ENCODE measurements at places on chromosomes 6 and 20. TPM values are rescaled to one million over a fixed set of nuclear protein-coding genes. Genes with fewer than 3 reads are reported as not detected.

The HLA-DQA2 gene
- total RNA-seq, result not detected

The ULBP1 gene
- total RNA-seq, result 0.28 TPM

The SLC22A2 gene
- total RNA-seq, result 0.43 TPM

The ERVFRD-1 gene
- 2.2 TPM for total RNA-seq

The MYB gene
- 0.17 TPM for total RNA-seq

The LATS1 gene
- 26.2 TPM for total RNA-seq

The PHIP gene
- 38.0 TPM for total RNA-seq

The MAPK13 gene
- total RNA-seq, result 41.2 TPM

The ASIP gene
- total RNA-seq, result not detected

DNA sequence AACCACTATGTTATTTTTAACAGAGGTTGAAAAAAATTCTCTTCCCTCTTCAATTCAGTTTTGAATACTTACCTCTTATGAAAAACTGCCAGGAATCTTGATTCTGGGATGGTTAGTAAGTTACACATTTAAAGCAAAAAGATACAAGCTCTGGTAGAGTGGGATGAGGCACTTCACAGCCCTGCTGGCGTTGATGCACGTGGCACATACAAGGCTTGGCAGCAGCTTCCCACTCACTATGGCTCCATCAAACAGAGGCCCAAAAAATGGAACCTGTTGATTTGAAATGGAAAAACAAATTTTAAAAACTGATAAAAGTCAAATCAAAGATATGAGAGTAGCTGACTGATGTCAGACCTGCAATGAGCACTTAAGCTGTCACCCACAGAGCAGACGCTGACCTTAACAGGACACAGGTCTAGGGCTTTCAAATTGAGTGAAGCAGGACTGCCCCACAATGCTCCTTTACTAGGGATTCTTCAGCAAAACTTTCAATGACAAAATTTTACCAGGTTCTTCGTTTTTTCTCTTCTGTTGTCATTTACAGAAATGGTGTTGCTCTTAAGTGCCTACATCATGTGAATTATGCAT is 104.9 kb downstream of the INSM1 start:
- DNase-seq, result no peak
- H3K27ac ChIP-seq, result no peak overlapping the region
- no peaks in the 10 kb centered on the region for H3K36me3 ChIP-seq
- no peak overlapping the region for H3K4me3 ChIP-seq
- no peaks in the 10 kb centered on the region for H3K27me3 ChIP-seq

DNA sequence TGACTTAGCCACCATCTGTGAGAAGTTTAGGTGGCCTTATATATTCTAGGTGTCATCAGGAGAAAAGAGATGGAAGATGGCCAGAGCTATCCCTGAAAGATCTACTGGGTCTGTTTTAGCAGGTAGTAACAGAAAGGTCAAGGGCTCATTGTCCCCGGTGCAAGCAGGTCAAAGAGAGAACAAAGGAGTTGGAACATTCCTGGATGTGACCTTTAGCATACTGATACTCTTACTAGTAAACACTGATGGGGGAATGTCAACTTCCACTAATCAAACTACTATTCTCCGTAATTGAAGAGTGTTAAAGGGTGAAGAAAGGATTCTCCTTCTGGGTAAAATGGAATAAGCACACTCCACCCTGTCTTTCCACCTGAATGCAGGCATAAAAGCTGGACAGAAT is 4.0 kb upstream of the MCUR1 start:
- no peaks in the 10 kb centered on the region for H3K27me3 ChIP-seq
- no peak for DNase-seq
- H3K36me3 ChIP-seq, result no peaks in the 10 kb centered on the region

GRCh38 chr20:3164763-3165410 is 5.2 kb upstream of the FASTKD5 start:
- no peaks in the 10 kb centered on the region for H3K36me3 ChIP-seq
- H3K27ac ChIP-seq, result no peak overlapping the region

DNA sequence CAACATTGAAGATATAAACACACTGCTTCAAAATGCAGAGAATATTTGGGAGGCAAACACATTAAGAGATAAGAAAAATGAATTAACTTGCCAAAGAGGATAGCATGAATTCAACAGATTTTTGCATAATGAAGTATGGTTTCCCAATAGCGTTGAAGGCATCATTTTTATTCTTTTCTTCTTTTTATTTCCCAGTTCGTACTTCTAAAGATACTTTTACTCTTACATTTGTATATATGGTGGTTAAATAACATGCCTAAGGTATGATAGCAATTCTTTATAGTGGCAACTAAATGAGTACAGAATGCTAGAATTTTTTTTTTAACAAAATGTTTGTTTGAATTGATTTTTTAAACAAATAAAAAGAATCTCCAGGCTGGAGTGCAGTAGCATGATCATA is 473.4 kb upstream of the MARCKS start:
- H3K27me3 ChIP-seq, result no peaks in the 10 kb centered on the region
- no peak overlapping the region for H3K4me3 ChIP-seq
- H3K27ac ChIP-seq, result no peak overlapping the region
- no peaks in the 10 kb centered on the region for H3K4me1 ChIP-seq
- H3K36me3 ChIP-seq, result no peaks in the 10 kb centered on the region

DNA sequence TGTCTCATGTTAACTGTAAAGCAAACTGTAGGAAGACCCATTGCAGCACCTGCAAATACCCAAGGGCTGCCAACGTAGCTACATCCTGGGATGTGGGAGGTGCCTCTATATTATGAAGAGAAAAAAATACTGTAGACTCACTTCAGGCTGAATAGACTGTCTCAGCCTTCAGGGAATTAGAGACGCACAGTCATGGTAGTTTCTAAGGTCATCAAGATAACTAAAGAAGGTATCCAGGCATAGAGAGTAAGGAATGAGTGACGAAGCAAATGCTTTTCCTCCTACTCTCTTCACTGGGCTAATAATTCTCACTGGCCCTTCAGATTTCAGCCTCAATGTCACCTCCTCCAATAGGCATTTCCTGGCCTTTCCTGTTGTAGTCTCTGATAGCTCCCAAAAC is 121.6 kb upstream of the ECI2 start:
- no peaks in the 10 kb centered on the region for H3K36me3 ChIP-seq
- no peak overlapping the region for H3K4me3 ChIP-seq
- peak; percentile 8 for DNase-seq
- no peaks in the 10 kb centered on the region for H3K27me3 ChIP-seq

DNA sequence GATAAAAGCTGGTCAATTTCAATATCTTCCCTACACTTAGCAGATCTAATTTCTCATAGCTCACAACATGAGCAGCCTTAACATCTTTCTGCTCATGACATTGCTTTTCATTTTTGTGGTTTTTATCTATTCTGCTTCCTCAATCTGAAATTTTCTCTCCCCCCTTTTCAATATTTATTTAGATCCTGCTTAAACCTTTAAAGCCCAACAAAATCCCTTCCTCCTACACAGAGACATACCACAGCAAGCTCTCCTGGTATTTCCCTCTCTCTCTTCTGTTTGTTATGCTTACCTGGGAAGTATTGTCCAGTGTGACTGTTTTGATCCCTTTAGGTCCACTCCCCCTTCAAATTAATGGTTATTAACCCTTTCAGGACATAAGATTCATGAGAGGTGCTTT is 582.5 kb downstream of the RFPL4B start:
- no peak overlapping the region for H3K4me3 ChIP-seq
- no peaks in the 10 kb centered on the region for H3K36me3 ChIP-seq
- H3K27ac ChIP-seq, result no peak overlapping the region
- no peaks in the 10 kb centered on the region for H3K27me3 ChIP-seq
- no peaks in the 10 kb centered on the region for H3K4me1 ChIP-seq
- no peak for DNase-seq

GRCh38 chr6:128860782-128861181 is 22.2 kb upstream of the LAMA2 start:
- H3K27me3 ChIP-seq, result no peaks in the 10 kb centered on the region
- H3K4me1 ChIP-seq, result no peaks in the 10 kb centered on the region
- no peaks in the 10 kb centered on the region for H3K36me3 ChIP-seq
- DNase-seq, result no peak

DNA sequence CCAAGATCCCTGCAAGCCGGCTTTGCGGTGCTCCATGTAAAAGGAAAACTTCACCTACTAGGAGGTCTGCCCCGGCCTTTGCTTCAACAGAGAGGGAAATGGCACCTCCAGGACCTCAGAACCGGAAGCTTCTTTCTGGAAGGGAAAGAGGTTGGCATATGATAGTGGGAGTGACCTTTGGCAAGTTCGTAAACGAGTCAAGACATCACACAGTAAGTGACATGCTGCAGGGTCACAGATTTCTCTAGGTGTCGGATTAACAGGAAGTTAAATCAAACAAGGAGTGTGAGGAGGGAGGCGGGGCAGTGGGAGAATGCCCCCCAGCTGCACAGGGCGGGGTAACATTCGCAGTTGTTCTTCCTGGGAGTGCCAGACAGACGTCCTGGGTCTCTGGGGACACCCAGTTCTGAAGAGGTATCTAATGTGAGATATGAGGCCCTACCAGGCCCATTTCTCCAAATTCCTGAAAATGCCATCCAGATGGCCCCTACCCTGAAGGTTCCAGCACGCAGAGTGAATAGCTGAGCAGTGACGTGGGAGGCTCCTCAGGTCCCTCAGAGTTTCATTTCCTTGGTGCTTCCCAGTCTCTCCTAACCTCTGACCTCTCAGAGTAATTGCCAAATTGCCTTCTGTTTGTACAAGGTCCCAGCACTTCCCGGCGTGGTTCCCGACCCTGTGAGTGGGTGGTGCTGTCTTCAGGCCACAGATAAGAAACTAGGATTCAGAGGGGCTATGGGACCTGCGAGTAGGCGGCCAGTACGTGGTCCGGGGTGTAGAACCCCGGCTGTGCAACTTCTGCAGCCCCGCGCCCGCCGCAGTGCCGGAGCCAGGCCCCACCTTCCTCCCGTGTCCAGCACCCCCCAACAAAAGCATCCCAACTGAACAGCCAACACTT is 1.9 kb downstream of the RRBP1 start:
- DNase-seq, result peak; percentile 78
- H3K4me3 ChIP-seq, result peak overlapping the region; percentile 88
- peak overlapping the region; percentile 99 for H3K27ac ChIP-seq

GRCh38 chr6:434051-434705 is 42.6 kb downstream of the IRF4 start:
- no peak overlapping the region for H3K27ac ChIP-seq
- H3K4me1 ChIP-seq, result no peaks in the 10 kb centered on the region
- no peak overlapping the region for H3K4me3 ChIP-seq
- no peaks in the 10 kb centered on the region for H3K36me3 ChIP-seq
- no peak for DNase-seq
- H3K27me3 ChIP-seq, result peaks cover 3% of the 10 kb centered on the region

- DNase-seq, result no peak
- H3K36me3 ChIP-seq, result no peaks in the 10 kb centered on the region
- no peak overlapping the region for H3K27ac ChIP-seq
- no peak overlapping the region for H3K4me3 ChIP-seq
- no peaks in the 10 kb centered on the region for H3K27me3 ChIP-seq
These were observed 51.7 kb downstream of the MARCKS start for GRCh38 chr6:113908801-113909200.

DNA sequence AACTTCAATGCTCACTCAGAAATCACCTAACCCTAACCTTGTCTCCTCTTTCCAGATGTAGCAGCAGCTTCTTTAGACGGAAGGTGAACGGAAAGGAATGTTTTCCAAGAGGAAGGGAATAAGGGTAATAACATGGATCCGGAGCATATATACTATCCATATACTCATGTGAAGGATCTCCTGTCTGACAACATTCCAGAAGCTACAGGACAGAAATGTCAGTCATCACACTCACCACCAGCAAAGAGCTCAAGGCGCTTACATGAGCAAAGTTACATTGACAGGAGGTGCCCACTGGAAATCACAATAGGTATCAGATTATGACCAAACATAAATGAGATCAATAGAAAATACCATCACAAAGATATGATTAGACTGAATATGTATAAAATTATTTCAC is 122.1 kb upstream of the CCDC28A start:
- H3K27ac ChIP-seq, result no peak overlapping the region
- no peaks in the 10 kb centered on the region for H3K4me1 ChIP-seq
- H3K4me3 ChIP-seq, result no peak overlapping the region
- DNase-seq, result no peak
- H3K36me3 ChIP-seq, result no peaks in the 10 kb centered on the region
- H3K27me3 ChIP-seq, result no peaks in the 10 kb centered on the region
